HAP-1 (cell line): ENCODE measurements at places on chromosomes 12 and 14.
A peak's percentile ranks its signal among the peaks of the same experiment; 100 is the strongest.

GRCh38 chr12:9334041-9334692 lies 126.0 kb upstream of the PZP start:
- DNase-seq: peak; percentile 14

DNA sequence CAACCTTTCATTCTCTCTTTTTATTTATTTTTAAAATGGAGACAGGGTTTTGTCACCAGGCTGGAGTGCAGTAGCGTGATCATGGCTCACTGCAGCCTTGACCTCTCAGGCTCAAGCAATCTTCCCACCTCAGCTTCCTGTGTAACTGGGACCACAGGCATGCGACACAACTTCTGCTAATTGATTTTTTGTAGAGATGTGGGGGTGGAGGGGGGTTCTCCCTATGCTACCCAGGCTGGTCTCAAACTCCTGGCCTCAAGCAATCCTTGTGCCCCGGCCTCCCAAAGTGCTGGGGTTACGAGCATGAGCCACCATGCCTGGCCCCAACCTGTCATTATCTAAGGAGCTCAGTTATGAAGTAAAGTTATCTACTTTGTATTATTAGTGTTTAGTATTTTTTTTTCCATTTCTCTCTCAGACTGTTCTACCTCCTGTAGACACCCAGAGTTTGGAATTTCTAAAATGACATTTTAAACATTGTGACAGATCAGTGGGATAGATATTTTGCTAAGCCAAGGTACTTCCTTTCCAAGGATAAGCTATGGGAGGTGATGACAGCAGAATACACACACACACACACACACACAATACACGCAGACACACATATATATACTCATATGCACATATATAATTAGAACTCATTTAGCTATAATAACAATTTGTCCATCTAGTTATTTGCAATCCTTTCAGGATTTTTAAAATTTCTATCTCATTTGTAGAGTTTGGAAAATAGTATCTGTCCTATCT lies 2.1 kb upstream of the USP44 start:
- DNase-seq: no peak

GRCh38 chr12:102851246-102851645 lies 65.8 kb downstream of the PAH start:
- no peak for DNase-seq

GRCh38 chr12:57522887-57523705 lies 472 bp downstream of the MBD6 start:
- peak; percentile 80 for DNase-seq

DNA sequence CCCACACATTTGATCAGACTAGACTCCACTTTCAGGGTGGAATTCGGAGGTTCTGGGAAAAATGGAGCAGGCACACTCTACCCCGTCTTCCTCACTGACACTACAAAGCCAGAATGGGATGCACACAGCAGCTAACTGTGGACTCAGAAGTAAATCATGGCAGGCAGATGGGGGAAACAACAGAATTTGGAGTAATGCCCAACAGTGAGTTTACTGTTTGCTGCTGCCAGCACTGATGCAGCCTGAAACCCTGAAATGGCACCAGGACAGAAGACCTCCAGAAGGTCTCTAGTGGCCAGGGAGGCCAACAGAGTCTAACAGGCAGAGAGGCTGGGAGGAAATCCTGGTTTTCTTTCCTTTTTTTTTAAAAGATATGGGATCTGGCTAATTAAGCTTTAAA lies 24.6 kb downstream of the KCTD10 start:
- DNase-seq: no peak

DNA sequence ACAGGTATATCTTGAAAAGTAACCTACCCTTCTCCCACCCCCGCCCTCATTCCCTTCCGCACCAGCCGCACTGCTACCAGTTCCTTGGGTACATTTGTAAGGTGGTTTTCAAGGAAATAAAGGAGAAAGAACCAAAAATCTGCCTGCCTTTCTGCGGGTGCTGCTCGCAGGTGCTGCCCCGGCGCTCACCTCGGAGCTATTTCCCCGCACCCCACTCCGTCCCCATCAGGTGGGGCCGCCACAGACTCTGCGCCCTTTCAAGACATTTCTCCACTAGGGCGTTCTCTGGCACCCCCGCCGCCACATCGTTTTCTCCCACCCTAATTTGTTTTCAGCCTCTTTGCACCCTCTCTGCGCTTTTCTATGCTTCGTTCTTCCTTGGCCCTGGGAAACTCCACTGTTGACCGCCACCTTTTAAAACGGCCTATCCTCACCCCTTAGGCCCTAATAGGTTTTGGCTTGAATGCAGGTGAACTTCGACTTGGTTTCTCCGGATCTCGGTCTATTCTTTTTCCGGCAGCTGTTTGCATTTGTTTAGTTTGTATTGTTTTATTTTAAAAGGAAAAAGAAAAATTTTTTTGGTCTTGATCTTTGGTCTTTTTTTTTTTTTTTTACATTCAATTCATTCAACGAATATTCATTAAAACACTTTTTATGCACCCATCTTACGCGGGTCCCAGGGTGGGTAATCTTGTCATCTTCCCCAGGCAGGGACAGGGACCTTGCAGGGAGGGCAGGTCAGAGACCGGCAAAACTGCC lies 3.0 kb downstream of the VSX2 start:
- DNase-seq: no peak

GRCh38 chr12:93126069-93126474 lies 197.0 kb upstream of the EEA1 start:
- DNase-seq: no peak

DNA sequence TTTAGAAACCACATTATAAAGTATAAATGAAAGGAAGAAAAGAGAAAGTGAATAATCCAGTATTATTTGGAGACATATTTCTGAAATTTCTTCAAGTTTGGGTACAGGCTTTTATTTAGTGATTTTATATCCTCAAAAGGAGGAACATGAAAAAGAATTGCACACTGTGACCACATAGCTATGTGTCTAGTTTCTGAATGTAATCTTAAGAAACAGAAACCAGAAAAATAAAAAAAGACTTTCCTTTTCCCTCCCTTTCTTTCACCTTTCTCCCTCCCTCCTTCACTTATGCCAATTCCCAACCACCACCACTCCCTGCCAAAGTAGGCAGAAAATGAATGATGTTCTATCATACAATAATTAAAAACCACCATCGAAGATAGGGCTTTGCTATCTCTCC lies 189.6 kb downstream of the PRKD1 start:
- no peak for DNase-seq

DNA sequence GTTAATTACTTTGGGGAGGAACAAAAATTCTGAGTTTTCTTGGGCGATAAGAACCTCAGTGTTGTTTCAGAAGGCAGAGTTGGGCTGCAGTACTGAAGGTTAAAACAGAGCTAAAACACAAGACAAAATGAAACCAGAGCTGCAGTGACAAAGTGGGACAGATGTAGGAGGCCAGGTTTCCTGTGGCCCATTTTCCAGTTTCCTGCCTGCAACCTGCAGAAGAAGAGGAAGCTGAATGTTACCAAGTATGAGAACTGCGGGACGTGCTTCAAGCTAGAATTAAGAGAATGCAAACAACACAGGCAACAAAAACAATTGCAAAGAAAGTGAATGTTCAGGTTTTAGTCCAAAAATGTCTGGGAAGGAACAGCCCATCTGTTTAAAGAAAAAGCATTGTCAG lies 17.8 kb downstream of the ELK3 start:
- DNase-seq: no peak

DNA sequence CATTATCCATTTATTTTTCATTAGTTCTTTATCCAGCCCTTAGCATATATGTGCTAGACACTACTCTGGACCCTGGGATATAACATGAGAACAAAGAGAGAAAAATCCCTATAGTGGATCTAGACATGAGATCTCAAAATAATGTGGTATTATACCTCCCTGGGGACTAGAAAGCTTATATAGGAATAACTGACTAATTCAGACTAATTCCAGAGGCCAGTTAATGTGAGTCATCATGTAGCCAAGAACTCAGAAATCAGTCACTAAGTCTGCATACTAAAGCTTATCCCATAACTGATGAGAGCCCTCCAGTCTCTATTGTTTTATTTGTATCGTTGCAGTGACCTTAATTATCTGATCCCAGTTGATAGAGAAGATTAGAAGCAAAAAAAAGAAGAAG lies 267.1 kb upstream of the RGS6 start:
- no peak for DNase-seq

GRCh38 chr12:80556566-80556965 lies 112.5 kb downstream of the PTPRQ start:
- DNase-seq: no peak

DNA sequence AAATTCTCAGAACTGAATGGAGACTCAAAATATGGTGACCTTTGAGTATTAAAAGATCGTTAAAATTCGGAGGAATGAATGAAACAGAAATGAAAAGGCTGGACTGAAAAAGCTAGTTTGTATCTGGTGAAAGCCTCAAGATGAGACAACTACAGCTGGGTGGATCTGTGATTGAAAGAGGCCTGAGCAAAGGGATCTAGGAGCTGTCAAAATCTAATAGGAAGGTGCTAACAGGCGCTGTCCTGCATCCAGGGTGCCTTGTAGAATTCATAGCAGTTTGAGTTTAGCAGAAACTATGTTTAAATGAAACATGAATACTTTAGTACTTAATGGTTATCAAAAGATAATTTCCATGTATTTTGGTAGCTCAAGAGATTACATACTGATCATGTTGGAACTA lies 2.3 kb downstream of the YY1 start:
- DNase-seq: no peak

- no peak for DNase-seq
These were observed 52.8 kb downstream of the KCNK13 start for GRCh38 chr14:90114554-90114953.

DNA sequence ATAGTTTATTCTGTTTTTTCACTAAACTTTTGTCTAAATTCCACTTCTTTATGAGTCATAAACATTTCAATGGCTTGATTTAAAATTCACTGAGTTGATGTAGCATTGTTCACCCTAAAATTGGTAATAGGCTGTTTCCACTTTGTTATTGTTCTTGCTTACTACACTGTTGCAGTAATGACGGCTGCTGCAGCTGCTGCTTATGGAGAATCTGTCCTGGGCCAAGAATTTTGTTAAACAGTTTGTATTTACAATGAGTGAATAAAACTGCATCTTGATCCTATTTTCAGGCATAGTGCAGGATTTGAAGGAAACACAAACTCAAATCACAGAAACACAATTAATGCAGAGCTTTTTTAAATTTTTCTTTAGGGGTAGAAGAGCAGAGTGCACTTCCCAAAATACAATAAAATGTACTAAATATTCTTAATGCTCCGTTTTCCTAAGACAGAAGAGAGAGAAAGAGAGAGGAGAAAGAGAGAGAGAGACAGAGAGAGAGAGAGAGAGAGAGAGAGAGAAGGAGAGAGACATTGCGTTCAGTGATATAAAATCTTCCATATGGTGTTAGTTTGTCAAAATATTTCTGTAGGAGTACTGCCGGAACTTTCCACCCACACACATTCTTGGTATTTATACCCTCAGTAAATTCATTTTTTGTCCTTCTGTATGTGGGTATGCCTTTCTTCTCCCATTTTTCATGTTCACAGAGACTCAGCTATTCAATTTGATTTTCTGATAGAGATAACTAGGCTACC lies 266.4 kb downstream of the LRFN5 start:
- DNase-seq: no peak

- DNase-seq: peak; percentile 51
These were observed 24.0 kb upstream of the LGR5 start for GRCh38 chr12:71415336-71416231.

- DNase-seq: no peak
These were observed 13.1 kb upstream of the TAC3 start for GRCh38 chr12:57029457-57029856.

GRCh38 chr12:45244561-45245343 lies 28.9 kb downstream of the ANO6 start:
- DNase-seq: no peak
